Hindlimb muscle (tissue), 1 donor: ENCODE measurements at places on chromosomes 13 and 19.

- no peak for DNase-seq
These were observed 133.7 kb downstream of the RAP2A start for GRCh38 chr13:97567510-97568243.

GRCh38 chr19:16260160-16260811 is 62.6 kb downstream of the AP1M1 start:
- DNase-seq: no peak

DNA sequence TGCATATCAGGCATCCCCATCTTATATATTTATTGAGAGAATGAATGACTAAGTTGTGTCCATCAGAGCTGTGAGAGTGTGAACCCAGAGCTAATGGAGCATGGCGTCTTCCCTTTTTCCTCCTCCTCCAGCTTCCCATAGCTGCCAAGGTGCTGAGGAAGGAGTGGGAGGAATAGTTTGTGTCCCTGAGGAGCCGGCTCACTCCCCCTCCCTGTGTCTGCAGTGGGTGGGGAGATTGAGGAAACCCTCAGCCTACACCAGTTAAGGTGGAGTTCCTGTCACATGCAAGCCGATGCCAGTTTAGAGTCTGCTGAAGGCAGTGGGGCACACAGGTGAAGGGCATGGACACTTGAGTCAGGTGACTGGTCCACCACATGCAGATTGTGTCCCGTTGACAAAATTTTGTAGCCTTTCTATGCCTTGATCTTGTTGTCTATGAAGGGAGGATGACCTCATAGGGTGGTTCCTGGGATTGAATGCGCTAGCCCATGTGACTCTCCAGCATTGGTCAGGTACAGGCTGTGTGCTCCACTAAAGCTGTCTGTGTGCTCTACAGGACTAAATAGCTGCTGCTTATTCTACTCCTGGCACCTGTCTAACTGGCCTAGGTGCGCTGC is 47.6 kb upstream of the GPI start:
- no peak for DNase-seq

DNA sequence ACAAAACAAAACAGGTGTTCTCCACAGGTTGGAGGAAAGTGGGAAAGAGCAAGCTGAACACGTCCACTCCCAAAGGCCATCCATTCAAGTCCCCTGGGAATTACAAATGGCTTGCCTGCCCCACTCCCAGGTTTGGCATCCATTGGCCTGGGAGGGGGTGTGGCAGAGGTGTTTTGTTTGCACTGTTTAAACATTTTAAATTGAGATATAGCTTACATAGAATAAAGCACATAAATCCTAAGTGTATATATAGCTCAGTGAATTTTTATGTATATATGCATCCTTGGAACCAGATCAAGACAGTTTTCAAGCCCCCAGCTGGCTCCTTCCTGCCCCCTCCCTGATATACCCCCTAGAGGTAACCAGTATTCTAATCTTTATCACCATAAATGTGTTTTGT is 12.7 kb downstream of the SLC25A42 start:
- DNase-seq: no peak

DNA sequence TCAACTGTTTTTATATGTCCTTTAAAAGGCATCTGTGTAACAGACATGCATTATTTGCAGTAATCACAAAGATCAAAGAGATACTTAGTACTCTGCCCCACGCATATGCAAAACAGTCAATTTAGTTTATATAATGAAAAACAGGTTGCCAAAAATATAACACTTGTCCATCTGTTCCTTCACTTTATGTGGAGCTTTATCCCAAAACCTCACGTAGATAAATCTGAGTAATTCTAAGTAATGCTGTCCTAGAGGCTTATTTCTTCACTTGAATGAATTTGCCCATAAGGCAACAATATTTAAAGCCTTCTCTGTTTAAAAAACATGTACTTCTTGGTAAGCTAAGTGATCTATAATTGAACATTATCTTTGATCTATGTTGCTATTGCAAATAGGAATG is 20.3 kb upstream of the SLITRK6 start:
- DNase-seq: no peak

DNA sequence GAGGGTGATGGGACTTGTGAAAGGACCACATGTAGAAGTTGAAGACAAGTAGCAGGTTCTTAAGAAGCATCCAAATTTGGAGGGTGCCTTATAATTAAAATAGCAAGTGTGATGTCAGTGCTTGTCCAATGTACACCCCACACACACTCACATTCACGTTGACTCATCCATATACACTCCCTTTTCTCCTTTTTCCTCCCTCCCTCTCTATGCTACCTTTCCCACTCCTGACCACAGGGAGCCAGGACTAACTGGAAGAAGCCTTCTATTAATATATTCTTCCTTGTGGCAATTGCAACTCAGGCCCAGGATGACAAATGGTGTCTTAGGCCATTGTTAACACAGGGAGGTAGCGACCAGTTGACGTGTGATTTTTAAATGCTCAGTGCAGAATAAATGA is 16.3 kb upstream of the GPR183 start:
- DNase-seq: no peak

DNA sequence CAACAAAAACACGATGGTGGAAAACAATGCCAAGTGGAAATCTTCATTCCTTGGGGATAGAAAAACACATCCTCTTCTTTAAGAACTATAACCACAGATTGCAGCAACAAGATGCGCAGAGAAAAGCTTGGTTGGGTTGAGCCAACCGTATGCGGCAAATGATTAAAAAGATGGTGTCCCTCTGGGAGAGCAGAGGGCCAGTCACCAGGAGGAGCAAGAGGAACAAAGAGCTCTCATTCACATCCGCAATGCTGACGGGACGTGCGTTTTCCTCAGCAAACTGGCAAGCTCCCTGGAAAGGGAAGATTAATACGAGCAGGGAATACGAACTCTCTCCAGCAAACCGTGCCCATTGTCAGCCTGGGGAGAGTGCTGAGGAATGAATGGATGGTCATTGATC is 141.6 kb downstream of the KATNAL1 start:
- DNase-seq: peak; percentile 40

- no peak for DNase-seq
These were observed 1.0 kb upstream of the KRI1 start for GRCh38 chr19:10566658-10567410.

DNA sequence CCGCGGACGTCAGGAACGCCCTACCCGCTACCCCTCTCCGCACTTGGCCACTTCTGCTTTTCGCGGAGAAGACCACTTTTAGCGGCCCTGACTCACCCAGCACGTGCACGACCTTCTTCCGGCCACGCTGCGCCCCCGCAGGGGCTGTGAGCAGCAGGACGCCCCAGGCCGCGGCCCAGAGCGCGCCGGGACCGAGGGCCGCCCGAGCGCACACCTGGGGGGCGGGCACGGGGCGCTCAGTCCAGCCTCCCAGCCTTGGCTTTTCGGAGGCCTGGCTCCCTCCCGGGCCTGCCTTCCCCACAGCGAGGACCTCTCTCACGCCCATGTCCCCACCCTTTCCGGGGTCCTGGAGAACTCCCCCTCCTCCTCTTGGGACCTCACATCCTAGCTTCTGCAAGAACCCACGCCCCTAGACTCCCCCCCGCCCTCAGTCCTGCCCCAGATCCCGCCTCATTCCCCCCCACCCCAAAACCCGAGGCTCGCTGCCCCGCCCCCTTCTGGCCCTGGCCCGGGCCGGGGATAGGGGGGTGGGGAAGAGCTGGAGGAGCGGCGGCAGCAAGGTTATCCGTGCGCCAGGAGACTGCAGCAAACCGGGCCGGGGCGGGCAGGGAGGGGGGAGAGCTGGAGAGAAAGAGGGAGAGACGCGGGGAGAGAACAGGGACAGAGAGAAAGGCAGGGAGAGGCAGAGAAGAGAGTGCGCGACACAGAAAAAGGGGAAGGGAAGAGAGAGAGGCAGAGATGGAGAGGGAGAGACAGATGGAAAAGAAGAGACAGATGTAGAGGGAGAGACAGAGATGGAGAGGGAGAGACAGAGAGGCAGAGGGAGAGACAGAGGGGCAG is 11.5 kb downstream of the TM6SF2 start:
- peak; percentile 40 for DNase-seq

GRCh38 chr13:112587212-112587763 is 665 bp downstream of the TUBGCP3 start:
- peak; percentile 84 for DNase-seq

GRCh38 chr13:108225440-108225839 is 7.2 kb downstream of the ABHD13 start:
- DNase-seq: no peak

DNA sequence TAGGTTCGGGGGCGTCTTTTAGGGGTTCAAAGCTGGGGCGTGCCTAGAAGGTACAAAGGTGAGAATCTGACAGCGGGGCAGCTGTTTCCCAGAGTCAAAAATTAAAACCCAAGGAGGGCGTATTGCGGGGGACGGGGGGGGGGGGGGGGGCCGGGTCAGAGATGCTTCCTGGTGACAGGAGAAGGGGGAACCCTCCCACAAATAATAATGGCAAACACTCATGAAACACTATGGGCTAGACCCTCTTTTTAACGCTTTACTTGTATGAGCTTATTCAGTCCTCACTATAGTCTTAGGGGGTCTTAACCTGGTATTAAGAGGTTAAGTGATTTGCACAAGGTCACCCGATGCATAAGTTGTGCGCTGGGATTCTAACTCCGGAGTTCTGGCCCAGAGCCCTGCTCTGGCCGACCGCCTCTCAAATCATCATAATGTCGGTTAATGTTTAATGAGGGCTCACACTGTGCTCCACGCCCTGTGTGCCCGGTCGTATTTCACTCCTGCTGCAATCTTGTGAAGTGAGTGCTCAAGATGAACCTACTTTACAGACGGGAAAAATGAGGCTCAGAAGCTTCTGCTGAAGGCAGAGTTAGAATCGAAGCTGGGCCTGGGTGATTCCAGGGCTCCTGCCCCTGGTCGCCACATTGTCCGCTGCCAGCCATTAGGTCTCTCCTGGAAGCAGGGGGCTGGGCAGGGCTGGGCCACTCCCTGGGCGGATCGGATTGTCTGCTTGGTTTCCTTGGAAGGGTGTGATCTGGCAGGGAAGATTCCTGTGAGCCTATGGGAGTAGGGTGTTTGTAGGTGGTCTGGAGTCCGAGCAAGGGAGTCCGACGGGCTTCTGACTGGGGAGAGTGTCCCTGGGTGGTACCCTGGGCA is 964 bp downstream of the PAK4 start:
- DNase-seq: no peak

DNA sequence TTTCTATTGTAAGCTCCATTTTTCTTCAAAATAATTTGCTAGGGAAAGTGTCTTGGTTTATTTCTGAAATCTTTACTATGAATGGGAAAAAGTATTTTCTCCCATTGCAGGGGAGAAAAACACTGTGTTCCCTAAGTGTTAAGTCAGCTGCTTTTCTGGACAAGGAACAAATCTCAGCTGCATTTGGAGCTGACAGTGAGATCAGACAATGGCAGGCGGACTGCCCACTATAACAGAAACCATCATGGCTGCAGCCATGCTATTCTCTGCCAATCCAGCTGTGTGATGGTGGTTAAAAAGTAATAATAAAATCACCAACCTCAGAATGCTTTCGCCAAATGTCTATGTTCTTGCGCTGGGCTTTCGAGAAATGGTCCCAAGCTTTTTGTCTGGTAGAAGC is 302.7 kb downstream of the DNAJC15 start:
- no peak for DNase-seq

DNA sequence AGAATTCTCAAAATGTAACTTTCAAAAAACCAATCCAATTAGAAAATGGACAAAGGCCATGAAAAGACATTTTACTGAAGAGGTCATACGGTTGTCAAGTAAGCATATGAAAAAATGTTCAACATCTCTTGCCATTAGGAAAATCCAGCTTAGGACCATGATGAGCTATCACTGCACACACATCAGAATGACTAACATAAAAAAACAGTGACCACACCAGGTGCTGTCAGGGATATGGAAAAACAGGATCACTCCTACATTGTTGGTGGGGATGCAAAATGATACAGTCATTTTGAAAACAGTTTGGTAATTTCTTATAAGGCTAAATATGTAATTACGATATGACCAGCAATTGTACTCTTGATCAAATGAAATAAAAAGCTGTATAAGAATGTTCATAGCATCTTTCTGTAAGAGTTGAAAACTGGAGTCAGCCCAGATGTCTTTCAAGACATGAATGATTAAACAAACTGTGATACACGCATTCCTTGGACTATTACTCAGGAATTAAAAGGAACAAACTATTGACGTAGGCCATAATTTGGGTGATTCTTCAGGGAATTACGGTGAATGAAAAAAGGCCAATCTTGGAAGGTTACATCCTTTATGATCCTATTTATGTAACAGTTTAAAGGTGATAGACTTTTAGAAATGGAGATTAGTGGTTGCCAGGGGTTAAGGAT is 26.9 kb upstream of the RCBTB2 start:
- DNase-seq: no peak

- no peak for DNase-seq
These were observed 39.3 kb upstream of the ISYNA1 start for GRCh38 chr19:18477042-18477779.

DNA sequence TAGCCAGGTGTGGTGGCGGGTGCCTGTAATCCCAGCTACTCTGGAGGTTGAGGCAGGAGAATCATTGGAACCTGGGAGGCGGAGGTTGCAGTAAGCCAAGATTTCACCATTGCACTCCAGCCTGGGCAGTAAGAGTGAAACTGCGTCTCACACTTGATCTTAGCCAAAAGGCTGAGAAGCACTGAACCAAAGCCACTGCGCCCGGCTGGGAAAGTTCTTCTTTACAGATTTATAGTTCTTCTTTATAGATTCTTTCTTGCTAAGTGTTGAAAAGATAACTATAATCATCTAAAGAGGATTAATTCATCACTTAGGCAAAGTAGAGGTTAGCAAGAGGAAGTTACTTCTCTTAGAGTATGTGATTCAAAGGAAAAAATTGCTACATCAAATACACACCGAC is 11.1 kb downstream of the ZNF417 start:
- no peak for DNase-seq
